Fibroblast of lung (primary cell): ENCODE measurements at places on chromosomes 2 and 18. TPM values are rescaled to one million over a fixed set of nuclear protein-coding genes. Genes with fewer than 3 reads are reported as not detected.

GRCh38 chr18:45155526-45155925, 459.8 kb upstream of the SLC14A2 start:
- H3K27ac ChIP-seq: no peak overlapping the region
- no peak for DNase-seq
- no peak overlapping the region for H3K4me3 ChIP-seq
- no peaks in the 10 kb centered on the region for H3K27me3 ChIP-seq
- H3K36me3 ChIP-seq: no peaks in the 10 kb centered on the region
- no peaks in the 10 kb centered on the region for H3K4me1 ChIP-seq

Gene CFAP221
- total RNA-seq: 0.26 TPM in 1 of 2 replicates, not detected in the other

GRCh38 chr2:124753842-124754241, 728.8 kb downstream of the CNTNAP5 start:
- H3K4me1 ChIP-seq: no peaks in the 10 kb centered on the region
- H3K27me3 ChIP-seq: no peaks in the 10 kb centered on the region
- no peak overlapping the region for H3K27ac ChIP-seq

Gene LAMA1
- 5.8 and 24.9 TPM in 2 replicates for total RNA-seq

Gene IL36RN
- total RNA-seq: not detected in 2 replicates

GRCh38 chr2:174796319-174796771, 32.1 kb upstream of the CHRNA1 start:
- H3K27ac ChIP-seq: no peak overlapping the region
- H3K27me3 ChIP-seq: no peaks in the 10 kb centered on the region
- peak; percentile 33 for DNase-seq
- H3K4me1 ChIP-seq: peaks cover 26% of the 10 kb centered on the region

- H3K27me3 ChIP-seq: no peaks in the 10 kb centered on the region
- no peaks in the 10 kb centered on the region for H3K36me3 ChIP-seq
- no peak overlapping the region for H3K27ac ChIP-seq
- no peaks in the 10 kb centered on the region for H3K4me1 ChIP-seq
Observed at GRCh38 chr2:60958800-60959199, 58.7 kb upstream of the PEX13 start.

GRCh38 chr2:218879776-218880101, 913 bp upstream of the WNT10A start:
- no peak for DNase-seq
- H3K27ac ChIP-seq: no peak overlapping the region
- H3K36me3 ChIP-seq: no peaks in the 10 kb centered on the region
- peaks cover 54% of the 10 kb centered on the region for H3K27me3 ChIP-seq
- H3K4me3 ChIP-seq: no peak overlapping the region
- H3K4me1 ChIP-seq: no peaks in the 10 kb centered on the region

Gene DSEL
- total RNA-seq: 51.1 and 157 TPM in 2 replicates

- H3K4me3 ChIP-seq: no peak overlapping the region
- H3K36me3 ChIP-seq: no peaks in the 10 kb centered on the region
- H3K27ac ChIP-seq: no peak overlapping the region
- no peaks in the 10 kb centered on the region for H3K4me1 ChIP-seq
Observed at GRCh38 chr2:88247531-88247930, 77.4 kb downstream of the THNSL2 start.
